Stomach (tissue), 19 donors: ENCODE measurements at places on chromosomes 4 and X. TPM values are rescaled to one million over a fixed set of nuclear protein-coding genes. Genes with fewer than 3 reads are reported as not detected.

TRAM1L1 gene
- not detected for total RNA-seq

PHKA1 gene
- total RNA-seq, result 11.2 TPM

LRIT3 gene
- total RNA-seq, result 1.0 TPM

INPP4B gene
- 40.2 TPM for total RNA-seq

SSX4 gene
- total RNA-seq, result not detected

DIAPH2 gene
- 52.1 TPM for total RNA-seq

RHOXF2B gene
- total RNA-seq, result not detected

CPZ gene
- not detected for total RNA-seq

BGN gene
- 64.3 TPM for total RNA-seq

C4orf54 gene
- not detected for total RNA-seq

PGAM4 gene
- total RNA-seq, result not detected

COL4A5 gene
- 160 TPM for total RNA-seq

DNA sequence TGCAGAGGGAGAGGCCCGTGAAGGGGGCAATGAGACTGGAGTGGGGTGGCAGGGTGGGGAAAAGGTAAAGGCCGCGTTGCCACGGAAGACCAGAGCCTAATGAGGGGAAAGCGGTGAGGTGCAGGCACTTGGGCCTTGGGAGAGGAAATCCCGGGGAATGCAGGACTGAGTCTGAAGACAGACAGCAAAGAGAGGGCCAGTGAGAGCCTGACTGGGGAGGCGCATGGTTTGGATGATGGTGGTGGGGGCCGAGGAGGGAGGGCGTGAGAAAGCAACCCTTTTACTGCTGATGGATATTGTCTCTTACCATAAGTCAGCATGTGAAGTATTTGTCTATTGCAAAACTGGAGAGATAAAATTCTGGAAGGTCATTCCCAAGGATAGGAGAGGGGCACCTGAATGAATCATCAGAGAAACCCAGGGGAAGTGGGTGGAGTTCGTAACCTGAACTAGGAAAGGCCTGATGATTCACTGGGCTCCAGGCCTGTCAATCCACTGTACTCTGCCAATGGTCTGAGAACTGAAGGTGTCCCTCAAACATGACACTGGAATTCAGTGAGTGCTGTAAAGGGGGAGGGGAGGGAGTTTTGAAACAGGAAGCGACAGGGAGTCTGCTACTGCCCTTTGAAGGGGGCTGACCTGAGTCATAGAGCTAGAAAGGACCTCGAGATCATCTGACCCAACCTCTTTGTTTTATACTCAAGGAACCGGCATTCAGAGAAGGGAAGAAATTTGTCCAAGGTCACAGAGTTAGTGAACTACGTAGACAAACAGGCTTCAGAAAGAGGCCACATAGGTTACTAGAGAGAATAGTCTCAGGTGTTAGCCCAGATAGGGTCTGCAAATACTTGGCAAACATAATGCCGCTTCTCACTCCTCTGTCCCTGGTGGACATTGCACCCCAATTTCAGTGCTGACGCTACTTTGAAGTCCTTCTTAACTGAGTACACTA is 52.2 kb downstream of the NALF2 start:
- peak; percentile 80 for DNase-seq

DNA sequence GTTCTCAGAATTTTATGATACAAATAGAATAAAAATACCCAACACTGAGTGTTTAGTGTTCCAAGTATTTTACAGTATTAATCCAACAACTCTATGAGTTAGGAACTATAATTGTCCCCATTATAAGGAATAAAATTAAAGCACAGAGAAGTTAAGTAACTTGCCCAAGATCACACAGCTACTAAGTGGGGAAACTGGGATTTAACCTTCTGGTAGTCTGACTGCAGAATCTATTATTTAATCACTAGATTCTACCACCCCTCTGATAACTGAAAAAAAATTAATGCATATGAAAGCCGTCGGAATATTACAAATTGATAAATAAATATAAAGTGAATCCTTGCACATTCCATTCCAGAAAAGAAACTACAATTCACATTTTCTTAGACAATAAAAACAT is 5.7 kb upstream of the NKX6-1 start:
- DNase-seq, result no peak

DNA sequence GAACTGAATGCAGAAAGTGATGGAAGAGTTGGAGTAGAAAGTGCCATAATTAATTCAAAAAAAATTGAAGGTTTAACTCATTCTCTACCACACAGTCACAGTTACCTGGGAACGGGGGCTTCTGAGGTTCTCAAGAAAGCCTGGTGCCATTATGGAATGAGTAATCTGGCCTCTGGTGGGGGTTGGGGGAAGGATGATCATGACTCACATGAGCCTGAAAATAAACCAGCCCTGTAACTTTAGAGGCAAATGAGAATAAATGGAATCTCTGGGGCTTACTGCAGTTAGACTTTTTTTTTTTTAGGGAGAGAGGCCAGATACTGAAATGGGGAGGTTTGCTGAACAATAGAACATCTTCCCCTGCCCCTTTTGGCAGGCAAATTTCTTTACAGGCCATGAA is 55.3 kb downstream of the SOD3 start:
- peak; percentile 28 for DNase-seq

DNA sequence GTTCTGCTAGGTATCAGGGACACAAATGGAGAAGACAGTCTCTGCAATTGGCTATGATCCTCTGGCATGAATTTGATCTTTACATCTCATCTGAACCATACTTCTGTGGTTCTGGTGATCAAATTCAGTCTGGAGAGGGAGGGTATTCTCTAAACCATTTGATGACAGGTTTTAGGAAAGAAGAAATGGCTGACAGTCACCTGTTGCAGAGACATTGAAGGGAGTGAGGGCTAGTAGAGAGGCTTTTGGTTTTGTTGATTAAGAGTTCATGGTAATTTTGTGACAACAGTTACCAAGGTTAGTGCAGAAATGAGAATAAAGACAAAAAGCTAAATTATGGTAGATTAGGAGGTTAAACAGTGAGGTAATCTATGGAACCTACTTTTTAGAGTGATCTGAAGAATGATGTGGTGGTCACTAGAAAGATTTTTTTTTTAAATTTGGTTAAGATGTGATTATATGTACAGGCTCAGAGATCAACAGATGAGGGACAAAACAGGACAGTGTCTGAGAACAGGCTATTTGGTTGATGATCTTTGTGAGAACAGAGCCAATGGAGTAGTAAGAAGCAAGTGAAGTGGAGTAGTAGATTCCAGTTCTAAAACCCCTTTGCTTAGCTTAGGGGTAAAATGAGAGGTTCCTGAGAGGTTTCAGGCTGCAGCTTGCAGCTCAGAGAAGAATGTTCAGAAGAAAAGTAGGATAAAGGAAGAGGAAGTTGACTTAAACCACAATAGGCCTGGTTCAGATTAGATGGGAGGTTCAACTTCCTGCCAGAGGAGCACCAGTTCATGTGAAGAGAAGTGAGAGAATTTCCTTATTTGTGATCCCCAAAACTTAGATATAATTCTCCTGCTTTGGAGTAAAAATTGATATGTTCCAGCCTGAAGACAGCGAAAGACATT is 34.7 kb downstream of the VSIG4 start:
- no peak for DNase-seq

- DNase-seq, result no peak
These were observed 36.9 kb downstream of the GABRA4 start for GRCh38 chr4:46956451-46956850.

GRCh38 chrX:153530411-153531129 is 13.1 kb downstream of the ATP2B3 start:
- DNase-seq, result no peak

DNA sequence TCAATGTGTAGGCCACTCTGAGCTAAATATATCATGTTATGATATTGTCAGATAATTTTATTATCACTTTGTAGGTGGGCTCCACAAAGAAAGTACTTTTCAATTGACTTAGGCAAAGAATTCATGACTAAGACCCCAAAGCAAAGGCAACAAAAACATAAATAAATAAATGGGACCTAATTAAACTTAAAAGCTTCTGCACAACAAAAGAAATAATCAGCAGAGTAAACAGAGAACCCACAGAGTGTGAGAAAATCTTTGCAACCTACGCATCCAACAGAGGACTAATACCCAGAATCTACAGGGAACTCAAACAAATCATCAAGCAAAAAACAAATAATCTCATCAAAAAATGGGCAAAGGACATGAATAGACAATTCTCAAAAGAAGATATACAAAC is 15.2 kb upstream of the PDLIM5 start:
- DNase-seq, result no peak

DNA sequence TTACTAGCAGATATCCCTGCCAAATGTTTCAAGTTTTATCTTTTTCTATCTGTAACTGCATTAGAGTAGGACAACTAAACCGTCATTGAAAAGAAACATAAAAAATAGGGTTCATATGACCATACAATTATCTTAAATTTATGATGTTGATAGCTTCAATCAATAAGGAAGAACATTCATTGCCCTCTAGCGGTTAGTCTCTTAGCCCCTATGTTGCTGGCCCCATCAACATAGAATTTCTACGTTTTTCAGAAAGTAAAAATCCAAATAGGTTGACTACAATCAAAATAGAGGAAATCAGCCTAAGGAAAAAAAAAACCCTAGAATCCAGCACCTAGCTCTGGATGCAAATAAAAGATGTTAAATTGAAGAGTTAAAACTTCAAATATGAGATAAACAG is 225.1 kb upstream of the ITM2A start:
- DNase-seq, result no peak

DNA sequence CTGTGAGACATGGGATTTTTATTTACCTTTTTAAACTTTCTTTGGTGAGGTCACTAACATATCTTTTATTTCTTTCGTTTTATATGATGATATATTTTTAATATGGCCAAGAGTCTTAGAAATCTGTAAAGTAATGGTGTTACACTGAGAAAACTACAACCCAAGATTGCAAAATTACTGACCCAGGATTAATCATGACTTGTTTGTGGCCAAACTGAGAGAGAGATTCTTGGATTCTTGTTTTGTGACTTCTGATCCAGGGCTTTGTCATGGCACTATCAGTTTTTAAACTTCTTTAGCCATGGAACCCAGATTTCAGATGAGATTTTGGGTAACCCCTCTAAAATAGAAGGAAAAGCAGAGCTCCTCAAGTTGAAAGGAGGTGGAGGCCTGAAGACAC is 42.0 kb downstream of the SGMS2 start:
- no peak for DNase-seq

- no peak for DNase-seq
These were observed 37.5 kb downstream of the JAKMIP1 start for GRCh38 chr4:6162885-6163284.

DNA sequence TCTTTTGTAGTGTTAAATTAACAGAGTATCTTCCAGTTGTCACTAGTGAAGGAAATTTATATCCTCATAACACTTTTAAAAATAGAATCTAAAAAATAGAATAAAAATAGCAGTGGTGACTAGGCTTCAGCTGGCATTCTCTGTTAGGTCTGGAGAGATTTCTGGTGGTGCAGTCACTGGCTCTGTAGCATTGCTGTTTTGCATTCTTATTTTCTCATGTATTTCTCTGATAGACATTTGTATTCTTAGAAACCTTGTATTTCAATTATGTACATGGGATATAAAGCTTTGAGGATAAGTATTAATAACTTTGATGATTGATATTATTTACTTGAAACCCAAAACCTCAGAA is 87.6 kb downstream of the TMEM131L start:
- DNase-seq, result no peak

- no peak for DNase-seq
These were observed 110.7 kb upstream of the IGSF1 start for GRCh38 chrX:131399678-131400428.

- DNase-seq, result peak; percentile 76
These were observed 14.4 kb upstream of the FAM9A start for GRCh38 chrX:8815460-8816065.

- DNase-seq, result no peak
These were observed 70.0 kb downstream of the NPNT start for GRCh38 chr4:105965183-105965800.

DNA sequence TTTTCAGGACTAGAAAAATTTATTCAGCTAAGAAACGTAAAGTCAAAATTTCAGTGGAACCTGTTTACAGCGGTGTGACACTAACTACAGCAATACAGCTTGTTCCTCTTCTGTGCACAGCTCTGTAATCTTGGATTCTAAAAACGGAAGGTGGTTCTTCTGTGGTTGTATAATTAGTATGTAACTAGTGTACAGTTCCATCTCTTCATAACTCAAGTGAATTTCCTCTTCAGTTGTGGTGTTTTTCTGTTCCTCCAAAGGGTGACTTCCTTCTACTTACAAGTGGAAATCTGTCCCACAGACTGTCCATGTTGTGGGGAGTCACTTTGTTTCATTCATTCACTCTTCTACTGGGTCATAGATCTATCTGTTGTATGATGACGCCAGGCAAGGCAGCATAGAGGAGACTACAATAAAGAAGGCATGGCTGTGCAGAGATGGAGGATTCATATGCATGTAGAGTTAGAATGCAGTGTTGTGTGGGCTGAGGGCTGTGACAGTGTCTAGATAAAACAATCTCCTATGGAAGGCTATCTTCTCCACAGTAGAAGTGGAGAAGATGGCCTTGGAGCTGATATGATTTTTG is 5.4 kb downstream of the DAPP1 start:
- DNase-seq, result no peak

- DNase-seq, result no peak
These were observed 25.5 kb downstream of the MOB1B start for GRCh38 chr4:70927502-70928137.

- no peak for DNase-seq
These were observed 62.1 kb upstream of the LANCL3 start for GRCh38 chrX:37509349-37509748.

- no peak for DNase-seq
These were observed 183.5 kb downstream of the MSL3 start for GRCh38 chrX:11941571-11941970.

DNA sequence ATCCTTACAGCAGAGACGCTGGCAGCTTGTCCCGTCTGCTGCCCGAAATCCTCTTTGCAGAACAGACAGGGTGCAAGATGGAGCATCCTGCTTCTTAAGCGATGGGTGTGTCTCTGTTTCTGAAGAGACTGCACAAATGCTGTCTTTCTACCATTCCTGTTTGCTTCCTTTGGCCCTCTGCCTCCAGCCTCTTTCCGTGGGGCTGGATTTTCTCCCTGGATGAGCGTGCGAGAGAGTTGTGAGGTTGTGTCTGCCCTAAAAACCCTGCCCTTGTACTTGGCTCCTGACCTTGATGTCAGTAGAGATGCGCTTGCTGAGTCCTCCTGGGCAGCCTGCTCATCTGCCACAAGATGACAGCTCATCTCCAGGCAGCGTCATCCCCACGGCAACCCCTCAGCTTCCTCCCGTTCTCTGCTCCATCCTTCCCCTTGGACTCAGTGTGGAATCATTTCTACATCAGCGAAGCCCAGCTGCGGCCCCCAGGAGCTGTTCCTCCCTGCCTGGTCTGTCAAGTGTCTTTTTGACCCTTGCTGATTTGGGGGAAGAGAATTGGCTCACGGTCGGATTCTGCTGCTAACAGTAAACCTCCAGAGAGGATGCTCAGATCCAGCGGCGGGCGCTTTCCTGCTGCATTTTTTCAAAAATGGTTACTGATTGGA is 246.2 kb downstream of the ASMT start:
- DNase-seq, result no peak

GRCh38 chr4:786074-786741 is 39.7 kb downstream of the CPLX1 start:
- peak; percentile 47 for DNase-seq

- DNase-seq, result no peak
These were observed 112.0 kb upstream of the MAGEB18 start for GRCh38 chrX:26026179-26026578.
